NAMALWA (cell line): ENCODE measurements at places on chromosomes 2 and 18.

DNA sequence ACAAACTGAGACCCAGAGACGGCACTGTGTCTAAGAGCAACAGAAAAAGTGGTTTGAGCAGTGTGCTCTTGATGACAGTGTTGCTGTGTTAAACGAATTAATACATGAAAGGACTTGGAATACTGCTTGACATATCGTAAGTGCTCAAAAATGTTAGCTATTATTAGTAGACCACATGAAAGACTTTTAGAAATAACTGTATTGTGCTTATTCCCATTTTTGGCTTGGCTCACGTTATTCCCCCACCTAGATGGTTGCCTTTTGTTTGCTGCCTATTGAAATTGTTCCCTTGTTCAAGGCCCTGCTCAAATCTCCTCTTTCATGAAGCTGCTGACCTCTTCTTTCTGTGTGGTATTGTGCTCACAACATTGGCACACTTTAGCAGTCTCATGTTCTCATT is 27.8 kb upstream of the C2orf74 start:
- DNase-seq, result no peak

DNA sequence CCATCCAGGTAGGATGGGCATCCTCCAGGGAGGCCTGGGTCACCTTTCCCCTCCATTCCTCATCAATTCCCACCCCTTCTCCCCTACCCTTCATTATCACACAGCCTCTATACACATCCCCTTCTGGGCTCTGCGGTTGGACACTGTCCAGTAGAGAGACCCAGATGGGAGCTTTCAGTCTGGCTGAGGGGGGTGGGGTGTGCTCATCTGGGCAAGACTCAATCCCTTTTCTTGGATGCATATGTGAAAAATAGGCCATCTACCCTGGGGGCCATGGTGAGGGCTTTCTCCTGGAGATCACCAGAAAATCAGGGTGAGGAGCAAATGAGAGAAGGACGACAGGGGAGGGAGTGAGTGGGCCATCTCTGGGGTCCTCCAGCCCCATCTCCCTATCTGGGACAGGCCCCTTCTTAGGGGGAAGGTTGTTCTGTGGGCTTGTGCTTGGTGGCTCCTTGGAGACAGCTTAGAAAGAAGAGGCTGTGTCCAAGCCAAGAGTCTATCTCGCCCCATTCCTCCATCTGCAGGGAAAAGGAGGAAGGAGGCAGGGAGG is 160.1 kb downstream of the DYSF start:
- no peak for DNase-seq

- no peak for DNase-seq
Measured at GRCh38 chr18:56294484-56295183, 343.8 kb downstream of the TXNL1 start.

DNA sequence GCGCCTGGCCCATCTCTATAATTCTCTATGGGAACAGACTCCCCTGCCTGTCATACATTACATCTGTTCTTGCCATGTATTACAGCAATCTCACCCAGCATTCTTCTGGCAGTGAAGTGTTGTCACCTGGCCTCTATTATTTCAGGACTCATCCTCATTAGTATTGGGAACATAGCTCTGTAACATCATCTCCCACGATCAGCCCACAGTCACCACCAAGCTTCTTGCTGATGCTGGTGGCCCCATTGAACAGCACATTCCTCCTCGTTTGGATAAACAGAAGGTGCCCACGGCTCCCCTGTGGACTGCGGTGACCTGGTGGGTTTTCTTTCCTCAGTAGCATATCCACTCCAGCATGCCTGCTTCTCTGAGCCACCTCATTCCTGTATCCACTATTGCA is 21.5 kb downstream of the CHCHD5 start:
- no peak for DNase-seq

DNA sequence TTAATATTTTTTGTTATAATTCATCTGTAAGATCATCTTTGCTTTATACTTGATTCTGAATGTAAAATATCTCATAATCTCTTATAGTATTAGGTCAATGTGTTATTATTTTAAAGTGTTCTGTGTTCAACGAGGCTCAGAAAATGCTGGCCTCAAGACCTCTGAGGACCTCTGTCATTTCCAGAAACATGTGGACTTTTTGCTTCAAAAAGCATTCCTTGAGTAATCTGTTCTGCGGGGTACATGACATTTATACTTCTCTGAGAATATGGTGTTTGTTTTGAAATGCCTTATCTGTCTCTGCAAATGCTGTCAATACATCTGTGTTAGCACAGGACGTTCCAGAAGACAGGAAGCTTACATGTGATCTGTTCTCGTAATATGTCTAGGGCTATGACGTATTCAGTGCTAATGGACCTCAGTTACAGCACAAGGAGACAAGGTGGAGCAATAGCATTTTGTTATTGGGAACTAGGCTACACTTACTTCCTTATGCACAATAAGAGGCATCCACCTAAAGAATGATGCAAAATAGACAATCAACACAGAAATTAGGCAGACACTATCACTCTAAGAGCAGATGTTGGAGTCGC is 37.6 kb upstream of the IL1RL1 start:
- DNase-seq, result no peak
